ENCODE measurements at places on chromosomes 5 and 9.
A peak's percentile ranks its signal among the peaks of the same experiment; 100 is the strongest.

DNA sequence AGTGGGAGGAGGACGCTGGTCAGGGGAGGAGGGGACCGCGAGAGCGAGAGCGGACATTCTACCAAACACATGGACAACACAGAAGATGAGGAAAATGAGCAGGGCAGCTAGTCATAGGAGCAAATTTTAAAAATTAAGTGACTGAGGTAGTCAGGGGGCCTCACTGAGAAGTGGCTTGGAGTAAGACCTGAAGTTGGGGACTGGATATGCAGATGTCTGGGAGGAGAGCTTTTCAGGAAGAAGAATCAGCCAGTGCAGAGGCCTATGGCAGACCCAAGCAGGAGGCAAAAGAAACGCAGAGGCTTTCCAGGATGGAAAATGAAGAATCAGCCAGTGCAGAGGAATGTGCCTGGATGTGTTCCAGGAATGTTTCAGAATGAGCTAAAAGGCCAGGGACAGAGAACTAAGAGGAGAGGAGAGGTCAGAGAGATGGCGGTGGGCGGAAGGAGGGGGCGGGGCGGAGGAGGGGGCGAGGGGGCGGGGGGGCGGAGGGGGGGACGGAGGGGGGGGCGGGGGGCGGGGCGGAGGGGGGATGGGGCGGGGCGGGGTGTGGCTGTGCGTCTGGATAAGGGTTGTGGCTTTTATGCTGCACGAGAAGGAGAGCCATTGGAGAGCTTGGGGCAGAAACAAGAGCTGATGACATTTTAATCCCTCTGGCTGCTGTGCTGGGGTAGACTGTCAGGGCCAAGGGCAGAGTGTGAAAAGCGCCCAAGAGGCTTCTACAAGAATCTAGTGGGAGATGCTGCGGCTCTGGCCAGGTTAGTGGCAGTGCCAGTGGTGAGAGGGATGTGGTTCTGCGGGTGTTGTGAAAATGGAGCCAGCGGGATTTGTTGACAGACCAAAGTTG lies 129.6 kb downstream of the KCNIP1 start:
- DNase-seq: peak; percentile 27

GRCh38 chr5:113217619-113218184 lies 217.1 kb downstream of the TSSK1B start:
- DNase-seq: no peak

DNA sequence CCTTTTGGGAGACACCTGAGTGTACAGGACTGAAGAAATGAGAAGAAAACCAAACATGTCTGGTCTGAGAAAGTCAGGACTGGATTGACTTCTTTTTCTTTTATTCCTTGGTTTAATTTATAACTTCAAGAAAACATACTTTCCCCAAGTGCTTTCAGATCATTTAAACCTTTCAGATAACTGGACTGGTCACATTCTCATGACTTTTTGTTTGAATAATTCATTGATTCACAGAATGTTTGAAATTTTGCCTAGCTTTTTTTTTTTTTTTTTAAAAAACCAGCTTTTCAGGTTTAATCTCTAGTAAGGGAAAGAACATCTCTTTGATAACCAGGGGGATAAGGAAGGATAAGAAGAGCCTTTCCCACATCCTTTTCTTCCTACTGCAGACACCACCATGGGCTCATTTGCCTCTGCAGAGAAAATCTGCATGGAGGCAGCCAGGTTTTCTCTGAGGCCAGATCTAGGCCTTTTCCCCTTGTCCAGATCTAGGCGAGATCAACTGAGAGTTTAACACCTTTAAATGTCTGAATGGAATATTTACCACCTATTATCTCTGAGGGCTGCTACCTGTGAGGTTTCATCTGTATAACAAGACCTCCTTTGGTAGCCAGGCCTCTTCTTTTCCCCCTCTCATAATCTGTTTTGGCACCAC lies 45.0 kb upstream of the SLC28A3 start:
- no peak for DNase-seq

DNA sequence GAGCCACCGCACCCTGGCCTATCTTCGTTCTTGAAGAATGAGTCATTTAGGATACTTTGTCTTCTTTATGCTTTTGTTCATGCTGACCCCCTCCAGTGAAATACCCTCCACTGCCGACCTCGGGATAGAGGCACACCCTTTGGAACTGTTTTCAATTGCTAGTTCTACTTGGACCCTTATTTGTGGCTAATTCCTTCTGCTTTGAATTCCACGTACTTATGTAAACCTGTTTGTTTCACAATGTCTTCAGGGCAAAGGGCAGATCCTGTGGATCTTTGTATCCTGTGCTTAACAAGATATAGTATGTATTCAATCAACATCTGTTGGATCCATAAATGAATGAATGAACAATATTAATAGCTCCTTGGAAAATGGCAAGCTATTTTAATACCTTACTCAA lies 19.6 kb upstream of the AOPEP start:
- DNase-seq: peak; percentile 50

DNA sequence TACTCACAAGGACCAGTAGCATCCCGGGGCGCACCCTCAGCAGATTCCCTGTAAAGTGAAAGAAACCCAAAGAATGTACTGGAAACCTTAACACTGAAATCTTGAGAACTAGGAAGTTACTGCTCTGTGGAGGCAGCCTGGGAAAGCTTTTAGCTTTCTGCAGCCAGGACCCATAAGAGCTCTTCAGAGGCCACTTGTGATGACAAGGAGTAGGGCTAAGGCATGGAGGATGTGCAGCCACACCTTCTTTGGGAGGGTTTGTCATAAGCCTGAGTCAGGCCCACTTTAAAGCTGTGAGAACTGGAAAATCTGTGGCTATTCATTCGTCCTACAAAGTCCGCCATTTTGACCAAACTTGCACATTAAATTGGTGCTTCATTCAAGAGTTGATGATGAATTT lies 291.1 kb upstream of the TLE4 start:
- DNase-seq: no peak

DNA sequence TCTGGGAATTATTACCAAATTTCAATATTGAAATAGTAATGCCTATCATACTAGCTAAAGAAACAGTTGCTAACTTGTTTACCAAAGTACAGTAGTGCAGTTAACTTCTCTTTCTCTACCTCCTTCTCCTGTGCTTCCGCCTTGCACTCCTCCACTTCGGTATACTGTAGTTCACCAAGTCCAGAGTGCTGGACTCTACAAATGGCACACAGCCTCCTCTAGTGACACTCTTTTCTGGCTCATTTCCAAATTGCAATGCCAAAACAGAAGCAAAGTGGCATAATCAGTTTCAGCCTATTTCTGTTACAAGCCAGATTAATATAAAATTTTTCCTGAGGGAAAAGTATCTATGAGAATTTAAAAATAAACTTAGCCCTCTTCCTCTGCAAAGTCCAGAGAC lies 86.0 kb upstream of the RASGRF2 start:
- DNase-seq: no peak

DNA sequence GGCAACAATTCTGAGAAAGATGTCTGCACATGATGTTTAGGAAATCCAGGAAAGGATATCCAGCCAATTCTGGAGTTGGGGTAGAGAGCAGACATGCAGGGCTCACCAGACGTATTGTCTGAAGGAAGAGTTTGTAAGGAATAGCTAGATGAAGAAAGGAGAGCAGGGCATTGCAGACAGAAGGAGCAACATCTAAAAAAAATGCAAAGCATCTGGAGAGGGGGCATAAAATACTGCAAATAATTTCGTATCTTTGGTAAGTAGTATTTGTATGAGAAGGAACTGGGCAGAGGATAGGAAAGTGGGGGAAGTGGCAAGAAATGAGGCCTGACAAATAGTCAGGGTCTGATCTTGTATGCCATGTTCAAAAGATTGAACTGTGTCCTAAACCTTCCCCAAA lies 74.8 kb downstream of the MACIR start:
- DNase-seq: no peak

GRCh38 chr5:150516011-150516410 lies 8.1 kb downstream of the NDST1 start:
- peak; percentile 25 for DNase-seq

Measured in HepG2 (cell line).